ENCODE measurements at places on chromosomes 12 and 14.
A peak's percentile ranks its signal among the peaks of the same experiment; 100 is the strongest.

- DNase-seq = no peak
These were observed 20.2 kb downstream of the HDAC7 start for GRCh38 chr12:47799357-47799955.

DNA sequence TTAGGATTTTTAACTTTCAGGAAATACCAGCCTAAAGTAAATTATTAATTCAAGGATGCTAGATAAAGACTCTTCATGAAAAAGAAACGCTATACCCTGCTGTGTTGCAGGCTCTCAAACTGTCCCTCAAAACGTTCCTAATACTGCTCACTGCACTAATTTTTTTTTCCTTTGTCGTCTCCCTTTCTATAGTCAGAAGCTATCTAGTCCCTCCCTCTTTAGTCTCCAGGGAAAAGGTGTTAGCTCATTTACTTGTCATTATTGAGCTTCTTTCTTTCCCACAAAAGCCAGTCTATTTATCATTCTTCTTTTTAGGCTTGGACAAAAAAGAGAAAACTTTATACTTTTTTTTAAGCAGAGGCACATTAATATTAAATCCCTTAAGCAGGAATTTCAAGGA is 30.3 kb upstream of the INSM2 start:
- DNase-seq = no peak

DNA sequence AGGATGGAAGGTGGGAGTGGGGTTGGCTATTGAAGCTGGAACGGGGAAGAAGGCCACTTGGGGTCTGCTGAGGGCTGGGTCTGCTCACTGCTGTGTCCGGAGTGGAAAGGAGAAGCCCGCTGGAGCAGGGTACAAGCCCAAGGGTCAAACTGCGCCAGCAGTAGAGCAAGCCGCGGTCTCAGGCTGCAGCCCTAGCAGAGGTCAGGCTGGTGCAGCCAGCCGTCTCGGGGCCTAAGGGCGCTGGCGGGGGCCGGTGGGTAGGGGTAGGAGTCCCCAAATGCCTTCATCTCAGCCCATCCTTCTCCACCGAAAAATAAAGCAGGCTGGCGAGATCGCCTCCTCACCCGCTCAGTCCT is 718 bp upstream of the JDP2 start:
- no peak for DNase-seq

DNA sequence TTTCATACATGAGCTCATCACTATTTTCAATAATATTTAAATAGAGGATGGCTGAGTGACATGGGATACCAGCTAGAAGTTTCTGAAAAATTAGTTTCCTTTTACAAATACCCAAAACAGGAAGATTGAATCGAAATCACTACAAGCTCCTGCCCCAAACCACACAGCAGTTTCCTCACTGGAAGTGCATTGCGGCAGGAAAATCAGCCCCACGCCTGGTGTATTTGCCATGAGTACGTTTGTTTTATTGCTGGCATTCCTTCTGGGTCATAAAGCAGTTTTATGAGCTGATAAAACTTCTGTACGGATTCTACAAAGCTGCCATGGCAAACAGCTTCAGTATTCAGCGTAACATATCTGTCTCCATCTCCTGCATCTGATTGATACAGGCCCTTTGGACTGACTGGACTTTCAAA is 23.7 kb downstream of the CDC42BPB start:
- DNase-seq = no peak

DNA sequence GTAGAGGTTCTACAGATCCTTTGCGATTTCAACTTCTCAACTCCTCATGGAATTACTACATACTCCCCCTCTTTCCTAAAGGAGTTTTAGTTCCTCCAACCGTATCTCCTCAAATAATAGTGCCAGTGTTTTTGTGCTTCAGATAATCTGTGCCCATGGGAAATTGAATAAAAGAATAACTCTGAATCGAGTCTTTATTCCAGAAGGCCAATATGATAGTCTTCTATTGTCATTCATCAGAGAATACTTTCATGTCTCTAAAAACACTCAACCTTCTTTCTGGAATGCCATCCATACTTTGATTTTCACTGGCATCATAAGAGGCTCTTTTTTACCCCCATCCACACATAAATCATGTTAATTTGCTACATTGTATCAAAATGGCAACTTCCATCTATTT is 911.3 kb upstream of the USP15 start:
- no peak for DNase-seq

GRCh38 chr12:109741970-109742703 is 28.5 kb downstream of the FAM222A start:
- no peak for DNase-seq

DNA sequence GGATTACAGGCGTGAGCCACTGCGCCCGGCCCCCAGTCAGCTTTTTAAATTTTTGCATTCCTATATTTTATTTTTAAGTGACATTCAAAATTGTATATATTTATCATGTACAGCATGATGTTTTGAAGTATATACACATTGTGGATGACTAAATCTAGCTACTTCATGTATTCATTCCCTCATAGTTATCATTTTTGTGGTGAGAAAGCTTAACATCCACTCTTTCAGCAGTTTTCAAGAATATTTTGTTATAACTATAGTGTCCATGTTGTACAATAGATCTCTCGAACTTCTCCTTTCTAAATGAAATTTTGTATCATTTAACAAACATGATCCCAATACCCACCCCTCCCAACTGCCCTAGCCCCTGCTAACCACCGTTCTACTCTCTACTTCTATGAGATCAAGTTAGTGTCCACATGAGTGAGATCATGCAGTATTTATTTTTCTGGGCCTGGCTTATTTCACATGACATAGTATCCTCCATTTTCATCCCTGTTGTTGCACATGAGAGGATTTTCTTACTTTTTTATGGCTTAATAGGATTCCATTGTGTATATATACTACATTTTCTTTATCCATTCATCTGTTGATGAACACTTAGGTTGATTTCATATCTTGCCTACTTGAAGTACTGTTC is 8.8 kb upstream of the HEBP1 start:
- no peak for DNase-seq

DNA sequence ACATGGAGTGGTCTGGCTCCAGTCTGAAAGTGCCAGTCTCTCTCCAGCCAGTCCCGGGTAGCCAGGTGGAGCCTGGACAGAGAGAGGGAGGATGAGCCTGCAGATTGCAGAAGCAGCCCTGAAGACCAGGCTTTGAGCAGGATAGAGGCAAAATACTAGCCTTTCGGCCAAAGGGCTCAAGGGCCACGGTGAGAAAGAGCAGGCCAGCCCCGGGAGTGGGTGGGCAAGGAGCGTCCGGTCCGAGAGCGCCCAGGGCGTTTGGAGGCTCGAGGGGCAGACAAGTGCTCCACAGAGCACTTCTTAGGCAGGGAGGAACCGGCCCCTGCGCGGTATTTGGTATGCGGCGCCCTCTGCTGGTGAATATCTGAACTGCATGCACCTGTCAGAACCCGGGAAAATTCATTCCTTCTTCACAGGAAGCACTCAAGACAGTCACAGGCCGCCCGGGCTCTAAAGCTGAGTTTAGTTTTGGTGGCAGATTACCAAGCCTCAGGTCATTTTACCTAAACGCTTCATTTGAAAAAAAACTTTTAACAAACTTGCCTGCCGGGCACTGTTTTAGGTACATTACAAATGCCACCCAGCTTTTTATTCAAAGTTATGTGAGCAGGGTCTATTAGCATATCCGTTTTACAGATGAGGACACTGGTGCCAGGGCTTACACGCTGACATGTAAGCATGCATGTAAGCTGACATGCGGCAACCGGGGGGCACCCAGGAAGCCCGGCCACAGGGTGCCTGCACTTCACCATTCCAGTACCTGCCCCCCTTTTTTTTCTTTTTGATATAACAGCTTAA is 21.0 kb upstream of the PSMC1 start:
- peak; percentile 75 for DNase-seq

DNA sequence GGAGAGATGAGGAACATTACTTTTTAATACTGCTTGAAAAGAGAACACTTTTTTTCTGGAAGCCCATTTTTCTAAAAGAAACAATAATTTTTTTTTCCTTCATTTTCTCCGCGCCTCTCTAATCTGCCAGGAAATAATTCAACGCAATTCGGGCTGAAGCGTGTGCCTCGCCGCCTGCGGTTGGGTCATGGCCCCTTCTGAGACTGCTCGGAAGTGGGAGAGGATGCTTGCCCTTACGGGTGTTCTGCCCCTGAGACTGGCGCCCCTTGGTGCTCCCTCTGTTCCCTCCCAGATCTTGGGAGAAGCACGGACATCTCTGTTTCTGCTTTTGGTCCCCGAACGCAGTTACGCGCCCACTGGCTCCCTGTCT is 332 bp upstream of the TBC1D30 start:
- no peak for DNase-seq
